SJSA1 (cell line): ENCODE measurements at places on chromosomes 2 and 18. TPM values are rescaled to one million over a fixed set of nuclear protein-coding genes. Genes with fewer than 3 reads are reported as not detected.

DNA sequence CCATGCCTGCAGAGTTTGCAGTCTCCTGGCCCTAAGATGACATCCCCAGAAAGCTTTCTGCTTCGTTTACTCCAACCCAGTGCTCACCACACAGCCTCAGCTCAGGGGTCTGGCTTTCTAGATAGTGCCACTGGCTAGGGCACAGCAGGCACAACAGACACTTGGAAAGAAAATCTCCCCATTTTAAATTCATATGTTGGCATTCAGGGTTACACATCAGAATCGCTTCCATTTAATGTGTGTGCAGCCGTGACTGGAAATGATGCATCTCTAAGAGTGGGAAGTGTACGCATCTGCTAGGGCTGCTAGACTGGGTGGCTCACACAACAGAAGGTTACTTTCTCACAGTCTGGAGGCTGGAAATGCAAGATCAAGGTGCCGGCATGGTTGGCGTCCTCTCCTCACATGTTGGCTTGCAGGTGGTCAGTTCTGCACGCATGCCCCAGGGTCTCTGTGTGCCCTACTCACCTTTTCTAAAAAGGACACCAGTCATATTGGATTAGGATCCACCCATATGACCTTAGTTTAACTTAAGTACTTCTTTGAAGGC is 329.4 kb upstream of the RAB12 start:
- H3K27ac ChIP-seq: no peak overlapping the region
- peaks cover 14% of the 10 kb centered on the region for H3K4me1 ChIP-seq
- no peaks in the 10 kb centered on the region for H3K27me3 ChIP-seq
- no peaks in the 10 kb centered on the region for H3K36me3 ChIP-seq

GRCh38 chr2:239601201-239601851 is 200.5 kb upstream of the HDAC4 start:
- peaks cover 5% of the 10 kb centered on the region; the same call in 1 of the 2 replicates for H3K27me3 ChIP-seq
- no peaks in the 10 kb centered on the region for H3K36me3 ChIP-seq

- DNase-seq: peak; percentile 36
- H3K4me1 ChIP-seq: peaks cover 7% of the 10 kb centered on the region
- no peaks in the 10 kb centered on the region for H3K27me3 ChIP-seq
- H3K27ac ChIP-seq: 0 out of 2 replicates have a peak overlapping the region, but pooled peaks have one; percentile 22
- H3K36me3 ChIP-seq: peaks cover 13% of the 10 kb centered on the region
Measured at GRCh38 chr18:12679183-12679786, 21.4 kb upstream of the SPIRE1 start.

DNA sequence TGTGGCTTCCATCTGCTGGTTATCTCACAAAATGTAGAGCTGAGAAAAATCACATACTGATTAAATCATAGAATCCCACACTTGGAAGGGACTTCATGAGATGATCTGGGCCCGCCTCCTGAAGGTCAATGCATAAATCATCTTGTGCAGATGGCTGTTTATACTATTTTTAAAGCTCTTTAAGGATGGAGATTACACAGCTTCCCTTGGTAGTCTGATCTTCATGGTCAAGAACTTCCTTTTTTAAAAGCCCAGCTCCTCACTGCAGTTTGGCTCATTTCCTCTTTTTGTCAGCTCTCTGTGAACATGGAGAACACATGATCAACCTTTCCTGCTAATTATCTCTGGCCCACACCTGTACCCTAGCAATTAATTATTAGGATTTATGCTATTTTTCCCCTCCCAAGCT is 25.9 kb downstream of the GCG start:
- H3K27ac ChIP-seq: no peak overlapping the region
- no peaks in the 10 kb centered on the region for H3K4me1 ChIP-seq
- peaks cover 7% of the 10 kb centered on the region; the same call in 1 of the 2 replicates for H3K27me3 ChIP-seq

SLC66A3 gene
- 34.7 and 35.7 TPM in 2 replicates for total RNA-seq

GRCh38 chr2:131542438-131543384 is 15.0 kb downstream of the CCDC74A start:
- H3K36me3 ChIP-seq: no peaks in the 10 kb centered on the region
- DNase-seq: no peak
- H3K27me3 ChIP-seq: 0 out of 2 replicates have a peak, but pooled peaks cover 3% of the 10 kb centered on the region

SPP2 gene
- total RNA-seq: not detected in 2 replicates

MBD1 gene
- total RNA-seq: 51.1 and 64.4 TPM in 2 replicates

HOXD13 gene
- 0.06 and 0.50 TPM in 2 replicates for total RNA-seq

DNA sequence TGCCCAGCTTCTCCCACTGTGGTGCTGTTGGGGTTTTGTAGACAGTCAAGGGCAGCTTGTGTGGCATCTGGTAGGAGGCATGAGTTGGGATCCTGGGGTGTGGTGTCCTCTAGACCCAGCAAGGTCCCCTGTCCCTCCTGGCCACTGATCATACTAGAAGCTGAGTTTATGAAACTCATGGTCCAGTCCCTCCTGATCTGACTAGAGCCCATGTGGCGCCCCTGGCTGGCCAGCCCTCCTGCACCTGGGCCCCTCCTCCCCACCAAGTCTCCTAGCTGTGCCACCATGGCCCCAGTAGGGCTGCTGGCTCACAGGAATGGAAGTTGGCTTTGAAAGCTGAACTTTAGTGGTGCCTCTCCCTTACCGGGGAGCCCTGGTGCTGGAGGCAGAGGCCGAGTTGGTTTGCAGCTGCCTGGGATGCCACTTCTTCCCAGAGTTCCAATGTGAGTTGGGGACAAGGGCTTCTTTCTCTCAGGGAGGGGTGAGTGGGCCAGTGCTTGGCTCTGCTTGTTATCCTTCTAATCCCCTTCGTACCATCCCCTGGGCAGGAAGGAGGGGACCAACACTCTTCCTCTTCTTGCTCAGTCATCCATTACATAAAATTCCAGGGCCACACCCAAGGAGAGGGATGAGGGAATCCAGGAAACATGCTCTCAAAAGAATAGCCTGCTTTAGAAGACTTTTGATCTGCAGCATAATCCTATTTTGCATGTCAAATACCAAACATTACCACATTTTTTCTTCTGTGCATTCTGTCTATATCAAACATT is 37.5 kb upstream of the HAAO start:
- peaks cover 38% of the 10 kb centered on the region for H3K4me1 ChIP-seq
- H3K27me3 ChIP-seq: no peaks in the 10 kb centered on the region
- DNase-seq: peak; percentile 43
- H3K36me3 ChIP-seq: no peaks in the 10 kb centered on the region
